ENCODE measurements at places on chromosomes 13 and 19.

GRCh38 chr13:67343777-67344176, 113.6 kb upstream of the PCDH9 start:
- DNase-seq: no peak

DNA sequence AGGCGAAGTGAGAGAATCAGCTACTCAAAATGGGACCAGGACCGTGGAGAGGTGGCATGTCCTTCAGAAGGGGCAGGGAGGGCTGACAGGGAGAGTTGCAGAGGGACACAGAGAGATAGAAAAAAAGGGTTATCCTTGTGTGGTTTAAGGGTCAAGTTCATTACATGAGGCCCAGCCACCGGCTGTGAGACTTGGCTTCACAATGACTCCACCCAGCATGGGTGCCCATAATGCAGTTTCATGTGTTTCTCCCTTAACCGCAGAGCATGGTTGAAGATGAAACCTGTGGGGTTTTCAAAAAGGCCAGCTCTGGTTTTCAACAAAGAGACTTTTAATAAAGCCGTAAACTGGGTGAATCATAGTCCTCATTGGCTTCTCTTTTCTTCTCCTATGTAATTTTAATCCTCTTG, 164.6 kb downstream of the KLF5 start:
- no peak for DNase-seq

- no peak for DNase-seq
Observed at GRCh38 chr19:18832306-18833140, 764 bp downstream of the UPF1 start.

- no peak for DNase-seq
Observed at GRCh38 chr19:907183-907853, 5.7 kb downstream of the R3HDM4 start.

DNA sequence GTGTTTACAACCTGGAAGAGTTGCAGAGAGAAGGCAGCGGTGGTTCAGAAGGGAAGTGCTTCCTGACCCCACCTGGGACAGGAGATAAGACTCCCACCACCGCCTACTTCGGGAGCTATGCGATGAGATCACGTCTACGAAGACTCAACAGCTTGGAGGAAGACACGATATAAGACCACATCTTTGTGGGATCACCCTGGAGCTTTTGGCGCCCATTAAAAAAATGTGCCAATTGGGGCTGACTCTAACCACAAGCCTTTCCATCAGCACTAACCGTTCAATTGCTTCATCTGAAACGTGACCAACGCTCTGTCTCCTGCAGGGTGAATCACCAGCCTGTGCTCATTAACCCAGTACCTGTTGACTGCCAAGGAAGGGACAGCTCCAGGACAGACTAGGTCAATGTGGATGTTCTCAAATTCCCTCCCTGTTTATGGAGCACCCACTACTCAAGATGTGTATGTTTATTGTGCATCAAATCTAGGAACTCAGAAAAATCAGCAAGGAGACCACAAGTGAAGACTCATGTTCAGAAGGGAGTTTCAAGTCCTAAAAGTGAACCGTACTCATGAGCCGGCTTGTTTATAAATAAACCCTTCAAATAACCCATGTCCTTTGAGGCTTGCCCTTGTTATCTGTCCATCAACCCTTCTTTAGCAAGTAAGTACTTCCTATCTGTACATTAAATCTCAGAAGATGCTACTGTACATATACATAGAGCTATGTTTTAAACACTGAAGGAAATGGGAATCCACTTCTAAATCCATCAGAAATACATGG, 67.5 kb downstream of the LATS2 start:
- peak; percentile 31 for DNase-seq

DNA sequence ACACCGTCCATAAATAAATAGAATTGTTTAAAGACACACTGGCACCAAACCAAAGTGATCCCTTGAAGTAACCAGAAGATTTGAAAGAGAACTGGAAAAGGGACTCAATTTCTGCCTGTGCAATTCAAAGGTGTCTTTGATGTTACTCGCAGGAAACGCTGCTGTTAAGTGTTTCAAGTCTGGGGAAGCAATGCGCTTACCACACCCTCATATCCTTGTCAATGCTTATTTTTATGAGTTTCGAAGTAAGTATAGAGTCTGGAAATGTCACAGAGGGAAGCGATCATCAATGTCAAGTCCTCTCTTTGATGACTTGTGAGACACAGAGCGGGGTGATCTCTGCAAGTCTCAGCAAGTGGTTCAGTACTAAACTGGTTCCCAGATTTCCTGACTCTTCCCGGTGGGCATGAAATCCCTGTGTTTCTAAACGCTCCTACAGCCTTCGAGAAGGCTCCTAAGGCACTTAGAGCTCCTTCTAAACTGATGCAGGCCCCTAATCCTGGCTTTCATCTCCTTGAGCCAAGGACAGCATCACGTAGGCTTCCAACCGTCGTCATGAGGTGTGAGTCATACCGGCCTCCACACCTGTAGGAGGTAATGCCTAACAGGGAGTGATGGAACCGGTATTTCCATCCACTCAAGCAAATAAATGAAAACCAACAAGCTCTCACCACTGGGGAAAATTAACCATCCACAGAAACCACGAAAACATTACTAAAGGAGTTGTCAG, 22.8 kb downstream of the SYDE1 start:
- DNase-seq: no peak

GRCh38 chr19:33683881-33684537, 62.3 kb downstream of the CHST8 start:
- no peak for DNase-seq

DNA sequence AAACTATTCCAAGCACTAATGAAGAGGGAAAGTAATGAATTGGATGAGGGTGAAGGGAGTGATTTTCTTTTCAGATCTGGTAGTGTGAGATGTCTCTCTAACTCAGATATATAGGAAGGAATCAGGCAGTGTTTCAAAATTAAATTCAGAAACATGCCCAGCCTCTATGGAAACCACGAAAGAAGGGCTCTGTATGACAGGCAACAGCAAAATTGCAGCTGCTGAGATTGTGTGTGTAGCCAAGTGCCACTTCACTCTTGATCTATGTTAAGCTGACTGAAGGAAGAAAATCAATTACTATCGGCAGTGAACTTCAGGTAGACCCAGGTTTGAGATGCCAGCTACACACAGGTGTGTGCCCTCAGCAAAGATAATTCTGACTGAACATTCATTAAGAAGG, 387.4 kb downstream of the PCDH9 start:
- DNase-seq: no peak

GRCh38 chr13:45301263-45301662, 39.7 kb downstream of the TPT1 start:
- no peak for DNase-seq

- DNase-seq: no peak
Observed at GRCh38 chr19:45973553-45974338, at the start of gene NOVA2. Gene NOVA2 (minus strand): TSS chr19:45973865. CDS start chr19:45973351, 514 bp downstream.

- no peak for DNase-seq
Observed at GRCh38 chr19:52646571-52647217, 8.5 kb upstream of the ZNF83 start.

GRCh38 chr13:94414141-94414540, 65.3 kb downstream of the DCT start:
- no peak for DNase-seq

DNA sequence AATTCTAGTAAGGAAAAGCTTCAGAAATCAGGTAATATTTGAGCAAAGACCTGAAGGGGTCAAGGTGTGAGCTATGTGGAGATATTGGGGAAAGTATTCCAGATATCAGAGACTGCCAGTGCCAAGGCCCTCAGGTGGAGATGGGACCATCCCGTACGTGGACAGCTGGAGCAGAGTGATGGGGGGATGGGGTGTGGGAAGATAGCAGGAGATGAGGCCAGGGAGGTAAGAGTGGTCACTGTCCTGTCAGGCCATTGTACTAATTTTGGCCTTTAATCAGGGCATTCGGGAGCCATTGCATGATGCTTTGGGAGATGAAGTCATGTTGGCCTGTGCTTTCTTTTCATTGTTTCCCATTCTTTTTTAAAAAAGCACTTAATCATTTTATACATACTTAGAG, 13.1 kb upstream of the GPR18 start:
- no peak for DNase-seq

DNA sequence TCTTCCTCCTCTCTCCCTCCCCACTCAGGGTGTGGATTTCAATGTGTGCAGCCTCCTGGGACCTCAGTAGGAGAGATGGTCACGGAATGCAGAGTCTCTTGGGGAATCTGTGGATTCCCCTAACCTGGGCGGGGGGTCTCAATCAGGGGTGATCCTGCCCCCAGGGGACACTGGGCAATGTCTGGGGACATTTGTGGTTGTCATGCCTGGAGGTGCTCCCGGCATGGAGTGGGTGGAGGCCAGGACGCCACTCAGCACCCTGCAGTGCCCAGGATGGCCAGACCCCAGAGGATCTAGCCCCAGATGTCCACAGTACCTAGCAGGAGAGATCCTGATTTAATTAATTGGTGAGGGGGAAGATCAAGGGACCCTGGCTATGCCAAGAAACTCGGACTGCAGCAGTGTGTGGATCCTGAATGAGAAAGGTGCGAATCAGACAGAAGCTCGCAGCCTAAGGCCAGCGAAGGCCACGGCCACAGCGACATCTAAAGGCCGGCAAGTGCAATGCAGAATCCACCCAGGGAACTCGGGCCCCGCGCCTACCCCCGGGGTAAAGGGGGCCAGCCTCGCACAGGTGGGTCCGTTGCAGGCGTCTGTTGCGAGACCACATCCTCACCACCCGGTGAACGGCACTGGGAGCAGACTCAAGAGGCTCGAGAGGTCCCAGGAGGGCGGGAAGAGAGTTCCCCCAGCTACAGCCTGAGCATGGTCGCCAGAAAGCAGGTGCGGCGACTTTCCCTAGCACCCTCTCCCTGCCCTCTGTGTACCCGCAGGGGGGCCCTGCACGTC, 88.8 kb downstream of the GNG7 start:
- no peak for DNase-seq

DNA sequence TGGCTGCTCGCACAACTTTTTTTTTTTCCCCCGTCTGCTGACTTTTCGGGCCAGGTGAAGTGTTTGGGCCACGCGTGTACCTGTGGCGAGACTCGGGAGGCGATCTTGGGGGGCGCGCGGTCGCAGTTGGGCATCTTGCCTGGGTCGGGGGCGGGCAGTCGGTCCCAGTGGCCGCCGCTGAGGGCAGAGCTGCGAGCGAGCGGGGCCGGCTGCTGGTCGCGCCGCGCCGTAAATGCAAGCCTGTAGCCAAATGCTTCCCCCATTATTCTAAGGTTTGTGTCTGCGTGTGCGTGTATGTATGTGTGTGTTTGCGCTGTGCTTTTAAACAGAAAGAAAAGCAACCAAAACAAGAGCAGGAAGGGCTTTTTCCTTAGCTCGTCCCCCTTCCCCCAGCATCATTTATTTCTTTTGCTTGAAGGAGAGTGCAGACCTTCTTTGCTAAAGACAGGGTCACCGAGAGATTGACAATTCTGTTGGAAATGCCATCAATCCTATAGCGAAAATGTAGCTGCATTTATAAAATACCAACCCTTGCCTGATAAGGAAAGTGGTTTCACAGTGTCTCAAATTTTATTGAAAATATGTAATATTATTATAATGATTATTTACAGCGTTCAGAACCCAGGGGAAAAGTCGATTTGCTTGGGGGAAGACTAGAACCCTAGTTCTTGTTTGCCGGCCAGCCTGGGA, 143.2 kb upstream of the ZNF536 start:
- DNase-seq: no peak

GRCh38 chr13:25783601-25784024, 268.2 kb downstream of the SHISA2 start:
- no peak for DNase-seq

GRCh38 chr13:71979616-71980015, 112.6 kb upstream of the DACH1 start:
- DNase-seq: no peak

DNA sequence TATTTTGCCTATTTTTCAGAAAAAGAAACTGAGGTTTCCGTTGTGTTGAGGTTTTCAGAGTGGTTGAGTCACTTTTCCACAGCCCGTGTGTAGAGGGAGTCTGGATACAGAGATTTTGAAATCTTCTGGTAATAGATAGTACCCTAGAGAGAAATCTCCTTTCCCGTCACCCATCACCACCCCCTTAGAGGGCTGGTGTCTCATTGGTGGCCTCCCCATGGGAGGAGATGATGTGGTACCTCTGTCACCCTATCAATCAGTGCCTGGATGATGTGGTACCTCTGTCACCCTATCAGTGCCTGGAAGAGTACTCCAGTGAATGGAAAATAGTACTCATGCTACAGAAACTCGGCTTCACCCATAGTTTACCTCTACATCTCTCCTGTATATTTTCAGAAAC, 42.2 kb upstream of the SERP2 start:
- DNase-seq: no peak

GRCh38 chr19:2037651-2038255, 13.3 kb downstream of the MKNK2 start:
- DNase-seq: no peak

DNA sequence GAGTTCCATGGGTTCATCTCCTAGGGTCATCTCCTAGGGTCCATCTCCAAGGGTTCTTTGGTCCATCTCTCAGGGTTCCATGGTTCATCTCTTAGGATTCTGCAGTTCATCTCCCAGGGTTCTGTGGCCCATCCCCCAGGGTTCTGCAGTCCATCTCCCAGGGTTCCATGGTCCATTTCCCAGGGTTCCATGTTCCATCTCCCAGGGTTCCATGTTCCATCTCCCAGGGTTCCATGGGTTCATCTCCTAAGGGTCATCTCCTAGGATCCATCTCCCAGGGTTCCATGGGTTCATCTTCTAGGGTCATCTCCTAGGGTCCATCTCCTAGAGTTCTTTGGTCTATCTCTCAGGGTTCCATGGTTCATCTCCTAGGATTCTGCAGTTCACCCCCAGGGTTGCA, 4.9 kb downstream of the TMEM59L start:
- DNase-seq: no peak

DNA sequence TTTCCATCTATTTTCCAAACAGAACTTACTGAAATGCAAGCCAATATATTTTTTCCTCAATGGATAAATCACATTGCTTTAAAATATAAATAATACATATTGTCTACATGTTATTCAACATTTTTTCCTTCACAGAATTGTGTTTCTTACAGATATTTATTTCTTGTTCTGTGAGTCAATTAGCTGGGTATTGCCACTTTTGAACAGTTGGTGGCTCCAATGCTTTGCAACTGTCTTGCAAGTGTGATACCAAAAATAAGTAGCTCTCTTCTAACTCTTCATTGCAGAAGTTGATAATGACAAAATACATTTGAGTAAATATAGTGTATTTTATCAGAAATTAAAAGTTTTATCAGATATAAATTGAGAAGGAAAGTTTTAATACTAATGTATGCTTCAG, 17.1 kb upstream of the GPC5 start:
- no peak for DNase-seq

DNA sequence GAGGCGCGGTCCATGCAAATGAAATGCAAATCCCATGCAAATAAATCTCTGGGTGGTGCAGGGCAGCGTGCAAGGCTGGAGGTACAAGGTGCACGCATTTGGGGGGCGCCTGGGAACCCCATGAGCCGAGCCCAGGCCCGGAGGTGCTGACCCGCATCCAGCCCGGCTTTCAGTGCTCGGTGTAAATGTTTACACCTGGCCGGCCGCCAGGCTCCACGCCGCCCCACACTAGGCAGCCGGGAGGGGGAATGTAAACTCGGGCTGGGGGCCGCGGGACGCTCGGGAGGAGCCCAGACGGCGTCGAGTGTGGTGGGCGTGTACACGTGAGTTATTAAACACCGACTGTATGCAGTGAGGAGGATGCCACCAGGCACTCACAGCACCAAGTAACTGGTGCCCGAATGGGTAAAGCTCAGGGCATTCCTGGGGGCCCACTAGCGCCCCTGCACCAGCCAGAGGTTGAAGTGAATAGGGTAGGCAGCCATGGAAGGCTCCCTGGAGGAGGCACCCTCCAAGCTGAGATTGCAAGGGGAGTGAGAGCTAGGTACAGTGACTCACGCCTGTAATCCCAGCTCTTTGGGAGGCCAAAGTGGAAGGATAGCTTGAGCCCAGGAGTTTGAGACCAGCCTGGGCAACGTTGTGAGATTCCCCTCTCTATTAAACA, 17.2 kb downstream of the FUT6 start:
- DNase-seq: no peak

- DNase-seq: peak; percentile 72
Observed at GRCh38 chr19:15222738-15223648, 9.3 kb downstream of the EPHX3 start.
